ENCODE measurements at places on chromosomes 12 and 14.

GRCh38 chr12:86186449-86186848 is 69.7 kb downstream of the MGAT4C start:
- DNase-seq = no peak

DNA sequence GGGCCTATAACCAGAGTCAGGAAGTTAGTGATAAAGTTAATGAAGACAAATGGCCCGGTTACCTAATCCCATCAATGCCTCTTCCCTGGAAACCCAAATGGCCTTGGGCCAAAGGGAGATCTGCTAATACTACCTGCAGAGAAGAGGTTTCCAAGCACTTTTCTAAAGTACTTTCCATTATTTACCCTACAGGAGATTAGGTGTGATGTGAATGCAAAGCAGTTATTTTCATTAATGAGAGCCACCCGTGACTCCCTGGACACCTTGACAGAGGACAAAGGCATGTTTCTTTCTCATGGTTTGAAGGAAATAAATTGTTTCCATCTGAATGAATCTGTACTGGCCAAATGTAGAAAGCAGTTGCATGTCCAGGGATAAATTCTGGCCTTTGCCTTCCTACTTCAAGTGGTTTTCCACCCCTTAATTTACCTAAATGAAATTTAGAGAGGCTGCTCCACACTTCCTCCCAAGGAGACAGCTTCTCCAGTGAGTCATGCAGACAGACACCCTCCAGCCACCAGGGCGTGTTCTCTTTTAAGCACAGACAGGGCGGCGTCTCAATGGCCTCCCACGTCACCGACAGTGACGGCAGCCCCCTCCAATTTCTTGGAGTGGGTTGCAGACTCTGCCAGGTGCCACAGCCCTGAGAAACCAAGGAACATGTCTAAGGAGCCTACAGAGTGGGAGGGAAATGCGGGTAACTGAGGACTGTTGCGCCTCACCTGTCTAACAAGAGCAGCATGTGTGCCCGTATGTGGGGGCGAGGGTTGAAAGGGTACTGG is 43.9 kb upstream of the GNPNAT1 start:
- no peak for DNase-seq

DNA sequence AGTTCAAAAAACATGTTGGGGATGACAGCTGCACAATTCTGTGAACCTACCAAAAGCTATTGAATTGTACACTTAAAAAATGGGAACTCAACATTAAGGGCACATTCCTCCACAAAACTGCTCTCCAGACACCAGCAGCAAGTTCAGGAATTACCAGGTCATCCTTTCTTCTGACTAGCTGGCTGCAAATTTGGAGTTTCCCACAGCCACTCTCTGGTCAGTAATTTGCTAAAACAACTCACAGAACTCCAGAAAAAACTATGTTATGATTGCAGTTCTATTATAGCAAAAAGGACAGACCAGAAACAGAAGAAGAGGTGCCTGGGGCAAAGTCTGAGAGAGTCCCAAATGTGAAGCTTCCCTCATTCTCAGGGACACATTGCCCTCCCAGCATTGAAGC is 20.1 kb upstream of the PLEKHD1 start:
- DNase-seq = no peak

DNA sequence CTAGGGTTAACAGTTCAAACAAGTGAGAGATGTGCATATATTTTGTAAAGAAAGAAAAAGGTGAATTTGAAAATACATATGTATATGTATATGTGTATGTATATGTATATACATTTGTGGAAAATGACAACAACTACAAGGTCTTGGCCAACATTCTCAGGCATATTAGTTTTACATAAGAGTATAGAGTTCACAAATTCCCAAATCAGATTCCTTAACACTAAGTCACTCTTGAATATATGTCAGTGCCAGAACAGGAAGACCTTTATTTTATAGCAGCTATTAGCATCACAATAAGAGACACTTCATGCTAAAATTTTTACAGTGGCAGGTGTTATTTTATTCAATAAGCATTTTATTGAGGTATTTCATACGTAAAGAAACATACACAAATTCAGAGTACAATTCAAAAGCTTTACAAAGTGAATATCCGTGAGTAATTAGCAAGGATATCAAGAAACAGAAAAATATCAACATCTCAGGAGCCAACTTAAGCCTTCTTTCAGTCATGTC is 179.7 kb downstream of the SLC6A15 start:
- DNase-seq = no peak

- DNase-seq = no peak
Observed at GRCh38 chr12:28602786-28603185, 412.5 kb downstream of the CCDC91 start.

DNA sequence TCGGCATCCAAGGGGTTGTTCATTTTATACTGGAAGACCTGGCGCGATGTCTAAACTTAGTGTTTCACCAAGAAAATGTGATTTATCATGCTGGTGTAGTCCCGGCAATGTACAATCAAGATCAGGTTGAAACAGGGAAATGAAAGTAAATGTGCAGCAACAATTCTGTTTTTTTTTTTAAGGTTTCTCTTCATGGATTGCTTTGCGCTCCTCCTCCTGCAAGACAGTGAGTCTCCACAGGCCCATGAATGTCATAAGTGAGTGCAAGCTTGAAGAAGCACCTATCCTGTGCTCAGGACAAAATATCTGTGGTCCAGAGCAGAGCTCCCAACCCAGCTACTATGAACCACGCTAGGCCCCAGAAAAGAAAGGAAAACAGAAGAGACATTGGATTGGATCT is 143.4 kb downstream of the KCNK10 start:
- no peak for DNase-seq

GRCh38 chr14:33592297-33592696 is 358.6 kb downstream of the EGLN3 start:
- DNase-seq = no peak

DNA sequence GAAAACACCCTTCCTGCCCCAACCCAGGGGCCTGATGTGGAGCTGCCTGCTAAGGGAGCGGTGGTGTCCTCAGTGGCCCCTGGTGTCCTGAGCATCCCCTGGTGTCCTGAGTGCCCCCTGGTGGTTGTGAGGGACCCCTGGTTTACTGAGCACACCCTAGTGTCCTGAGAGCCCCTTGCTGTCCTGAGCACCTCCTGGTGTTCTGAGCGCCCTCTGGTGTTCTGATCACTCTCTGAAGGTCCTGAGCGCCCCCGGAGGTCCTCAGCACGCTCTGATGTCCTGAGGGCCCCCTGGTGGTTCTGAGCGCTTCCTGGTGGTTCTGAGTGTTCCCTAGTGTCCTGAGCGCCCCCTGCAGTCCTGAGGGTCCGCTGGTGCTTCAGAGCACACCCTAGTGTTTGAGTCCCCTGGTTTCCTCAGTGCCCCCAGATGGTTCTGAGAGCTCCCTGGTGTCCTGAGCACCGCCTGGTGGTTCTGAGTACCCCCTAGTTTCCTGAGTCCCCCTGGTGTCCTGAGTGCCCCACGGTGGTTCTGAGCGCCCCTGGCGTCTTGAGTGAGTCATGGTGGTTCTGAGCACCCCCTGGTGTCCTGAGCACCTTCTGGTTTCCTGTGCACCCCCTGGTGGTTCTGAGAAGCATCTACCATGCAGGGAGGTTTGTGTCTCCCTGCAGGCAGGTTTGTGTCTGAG is 1004.2 kb downstream of the TMEM121 start:
- DNase-seq = no peak

GRCh38 chr12:72057330-72057914 is 118.8 kb downstream of the TPH2 start:
- no peak for DNase-seq

DNA sequence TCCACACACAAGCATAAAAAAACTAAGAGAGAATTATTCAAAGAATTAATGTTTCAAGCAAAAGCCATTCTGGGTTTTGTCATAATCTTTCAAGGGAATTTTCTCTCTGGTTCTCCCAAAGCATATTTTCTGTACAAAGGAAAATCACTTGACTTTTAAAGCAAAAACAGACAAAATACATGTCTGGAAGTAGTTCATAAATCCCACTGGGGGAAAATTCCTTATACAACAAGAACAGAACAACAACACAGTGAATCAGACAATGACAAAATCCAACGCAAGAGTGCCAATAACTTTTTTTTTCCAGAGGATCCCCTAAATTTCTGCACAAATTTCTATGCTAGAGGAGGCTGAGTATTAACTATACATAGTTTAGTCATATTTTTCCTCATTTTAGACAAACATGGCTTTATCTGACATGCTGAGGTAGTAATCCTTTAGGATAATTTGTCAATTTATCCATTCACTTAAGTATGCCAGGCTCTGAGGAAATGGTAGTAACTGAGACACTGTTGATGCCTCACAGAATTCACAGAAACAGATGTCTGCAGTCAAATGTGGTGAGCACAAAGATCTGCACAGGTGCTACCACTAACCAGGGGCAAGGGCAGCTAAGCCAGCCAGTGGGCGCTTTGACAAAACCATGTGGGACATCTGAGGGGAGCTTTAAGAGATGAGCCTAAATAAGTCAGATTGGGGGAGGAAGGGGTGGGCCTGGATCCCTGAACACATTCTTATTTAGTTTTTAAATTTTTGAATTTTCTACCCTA is 38.0 kb downstream of the GRIP1 start:
- DNase-seq = no peak

DNA sequence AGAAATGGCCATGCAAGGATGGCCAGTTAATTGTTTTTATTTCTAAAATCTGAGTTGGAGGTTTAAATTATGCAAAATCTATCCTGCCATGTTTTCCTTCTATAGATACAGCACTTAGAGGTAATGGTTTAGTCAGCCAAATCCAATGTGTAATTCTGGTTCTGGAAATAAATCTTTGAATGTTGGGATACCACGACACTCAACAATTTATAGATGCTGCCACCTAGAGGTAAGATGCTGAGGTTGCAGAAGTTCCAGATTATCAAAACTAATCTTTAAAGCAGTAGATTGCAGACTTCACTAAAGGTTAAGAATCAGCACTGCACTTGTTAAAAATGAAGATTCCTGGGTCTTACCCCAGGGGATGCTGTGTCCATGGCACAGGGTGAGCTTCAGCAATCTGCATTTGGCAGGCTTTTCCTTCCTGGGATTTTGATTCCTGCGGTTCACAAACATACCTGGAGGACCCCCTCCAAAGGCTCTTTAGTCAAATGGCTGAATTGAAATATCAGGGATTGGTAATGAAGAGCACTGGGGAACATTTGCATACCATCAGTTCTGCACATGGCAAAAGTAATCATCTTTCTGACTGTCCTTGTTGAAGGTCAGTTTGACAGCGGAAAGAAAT is 53.4 kb upstream of the ANO4 start:
- DNase-seq = no peak

DNA sequence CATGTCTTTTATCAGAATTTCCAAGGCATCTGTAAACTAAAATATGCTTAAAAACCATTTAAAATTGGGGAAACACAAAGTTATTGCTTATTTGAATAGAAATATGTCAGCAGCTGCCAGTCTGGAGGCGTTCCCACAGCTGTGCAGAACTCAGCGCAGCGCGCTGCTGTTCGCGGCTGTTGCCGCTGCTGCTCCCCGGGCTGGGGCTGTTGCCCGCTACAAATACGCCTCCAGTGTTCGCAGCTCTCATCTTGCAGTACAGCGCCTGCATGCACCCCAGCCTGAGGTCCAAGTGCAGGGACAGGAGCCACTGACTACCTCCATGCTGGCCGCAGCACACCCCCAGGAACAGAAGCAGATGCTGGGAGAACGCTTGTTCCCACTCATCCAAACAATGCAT is 216.2 kb downstream of the SLC16A7 start:
- no peak for DNase-seq

GRCh38 chr12:9906873-9907272 is 25.3 kb downstream of the CLEC2A start:
- DNase-seq = no peak

DNA sequence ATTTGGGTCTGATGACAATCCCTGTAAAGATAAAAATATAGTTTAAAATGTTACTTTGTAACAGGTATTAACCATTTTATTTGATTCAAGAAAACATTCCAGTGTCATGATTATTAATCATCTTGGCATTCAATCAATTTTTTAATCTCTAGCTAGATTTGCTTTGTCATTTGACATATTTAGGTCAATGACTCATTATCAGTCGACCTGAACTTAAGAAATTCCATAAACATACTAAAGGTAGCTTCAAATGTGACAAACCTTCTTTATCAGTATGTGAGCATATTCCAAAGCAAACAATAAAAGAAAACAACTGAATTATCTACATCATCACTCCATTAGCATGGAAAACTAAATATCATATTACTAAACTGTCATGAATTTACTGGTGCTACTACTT is 50.8 kb upstream of the CDKL1 start:
- DNase-seq = no peak

GRCh38 chr12:91883811-91884210 is 261.8 kb downstream of the BTG1 start:
- no peak for DNase-seq

DNA sequence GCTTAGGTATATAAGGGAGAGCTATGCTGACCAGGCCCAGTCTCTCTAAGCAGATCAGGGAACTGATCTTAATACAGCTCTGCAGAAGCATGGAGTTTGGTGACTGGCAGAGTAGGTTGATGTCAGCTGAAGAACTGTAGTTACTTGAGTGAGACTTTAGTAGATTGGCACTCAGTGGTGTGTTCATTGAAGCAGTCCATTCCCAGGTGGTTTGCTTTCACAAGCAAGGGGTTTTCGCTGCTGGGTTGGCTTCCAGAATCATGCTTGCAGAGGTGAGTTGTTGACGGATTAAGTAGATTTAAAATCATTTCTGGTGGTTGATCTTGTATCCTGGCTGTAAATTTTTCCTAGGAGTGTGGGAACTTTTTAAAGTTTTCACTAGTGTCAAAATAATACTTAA is 6.5 kb upstream of the DHRS7 start:
- DNase-seq = no peak

DNA sequence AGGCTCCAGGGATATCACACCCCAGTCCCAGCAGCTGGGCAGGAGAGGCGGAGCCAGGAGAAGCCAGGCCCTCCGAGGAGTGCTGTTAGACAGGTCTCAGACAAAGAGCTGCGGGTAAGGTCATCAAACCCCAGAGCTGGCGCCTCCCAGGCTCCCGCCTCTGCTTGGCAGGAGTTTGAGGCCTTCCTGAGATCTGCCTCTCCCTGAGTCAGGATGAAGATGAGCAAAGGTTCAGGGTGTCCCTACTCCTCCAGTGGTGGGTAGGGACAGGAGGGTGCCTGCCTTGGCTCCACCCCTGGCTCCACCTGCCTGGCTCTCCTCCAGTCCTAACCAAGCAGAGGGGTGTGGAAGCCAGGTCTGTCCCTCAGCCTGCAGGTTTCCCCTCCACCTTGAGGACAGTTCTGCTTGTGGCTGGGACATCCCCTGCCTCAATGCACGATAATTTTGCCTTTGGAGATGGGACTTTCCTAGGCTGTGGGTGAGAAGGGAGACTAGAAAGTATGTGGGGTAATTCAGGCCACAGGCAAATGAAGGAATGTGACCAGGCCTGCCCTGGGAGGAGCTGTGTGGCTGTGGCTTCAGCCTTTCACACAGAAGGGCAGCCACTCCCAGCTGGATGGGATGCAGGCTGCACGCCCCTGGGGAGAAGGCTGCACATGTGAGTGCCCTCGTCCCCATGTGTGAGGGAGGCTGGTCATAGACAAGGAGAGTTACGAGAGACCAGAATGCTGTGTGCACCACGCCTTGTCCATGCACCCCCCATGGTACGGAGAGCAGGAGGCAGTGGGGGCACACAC is 2.2 kb downstream of the PLEKHG6 start:
- no peak for DNase-seq

- no peak for DNase-seq
Observed at GRCh38 chr12:113479590-113480335, 8.1 kb upstream of the LHX5 start.
